ENCODE measurements at places on chromosomes 1 and 21.

DNA sequence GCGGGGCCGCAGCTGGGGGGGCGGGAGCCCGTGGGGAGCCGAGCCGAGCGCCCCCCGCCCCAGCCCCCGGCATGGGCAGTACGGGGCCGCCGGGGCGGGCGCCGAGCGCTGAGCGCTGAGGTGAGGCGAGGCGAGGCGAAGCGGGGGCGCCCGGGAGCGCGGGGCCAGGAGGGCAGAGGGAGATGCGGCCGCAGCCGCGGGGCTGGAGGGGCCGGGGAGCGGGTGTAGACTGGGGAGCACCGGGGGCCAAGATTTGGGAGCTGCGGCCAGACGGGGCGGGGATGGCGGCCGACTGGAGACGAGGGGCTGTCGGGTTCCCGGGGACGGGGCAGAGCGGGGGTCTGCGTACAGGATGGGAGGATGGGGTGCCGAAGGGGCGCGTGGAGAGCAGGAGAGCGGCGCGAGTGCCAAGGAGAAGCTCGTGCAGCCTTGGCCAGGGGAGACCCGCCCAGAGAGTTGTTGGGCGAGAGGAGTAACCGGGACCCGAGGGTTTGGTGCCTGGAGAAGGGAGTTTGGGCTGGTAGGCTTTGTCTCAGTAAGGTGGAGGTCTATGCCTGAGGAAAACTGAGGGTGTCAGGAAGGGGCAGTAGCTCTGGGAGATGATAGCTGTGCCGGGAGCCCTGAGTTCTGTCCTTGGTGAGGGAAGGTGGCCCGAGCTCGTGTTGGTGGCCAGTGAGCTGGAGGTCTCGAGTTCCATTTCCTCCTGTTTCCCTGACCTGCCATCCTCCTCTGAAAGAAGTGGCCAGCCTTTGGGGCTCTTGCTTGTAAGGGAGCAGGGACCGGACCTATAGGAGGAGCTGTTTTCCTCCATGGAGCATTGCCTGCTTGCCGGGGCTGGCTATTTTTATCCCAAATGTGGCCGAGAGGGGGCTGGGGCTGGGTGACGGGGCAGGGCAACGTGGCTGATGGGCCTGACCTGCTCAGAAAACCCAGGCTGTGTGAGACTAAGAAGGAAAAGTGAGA lies 539 bp downstream of the ATP8B2 start:
- DNase-seq: peak; percentile 47

DNA sequence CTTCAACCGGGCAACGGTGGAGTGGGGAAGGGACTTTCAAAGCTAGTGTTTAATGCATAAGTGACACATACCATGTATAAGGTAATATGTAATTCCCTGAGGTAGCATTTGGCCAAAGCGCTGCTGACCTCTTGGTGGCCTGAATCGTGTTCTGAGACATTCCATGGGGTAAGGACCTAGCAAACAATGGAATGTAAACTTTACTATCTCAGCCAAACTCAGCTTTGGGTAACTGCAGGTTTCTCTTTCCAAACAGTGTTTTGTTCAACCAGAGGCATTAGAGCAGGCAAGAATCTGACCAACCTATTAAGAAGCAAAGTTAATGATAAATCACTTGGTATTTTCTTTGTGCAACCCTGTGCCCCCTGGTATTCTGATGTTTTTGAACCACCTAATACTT lies 22.0 kb downstream of the TGFB2 start:
- no peak for DNase-seq

GRCh38 chr21:28788030-28788429 lies 204.6 kb downstream of the LTN1 start:
- DNase-seq: no peak

GRCh38 chr1:153800516-153800915 lies 25.3 kb downstream of the SLC27A3 start:
- DNase-seq: no peak

DNA sequence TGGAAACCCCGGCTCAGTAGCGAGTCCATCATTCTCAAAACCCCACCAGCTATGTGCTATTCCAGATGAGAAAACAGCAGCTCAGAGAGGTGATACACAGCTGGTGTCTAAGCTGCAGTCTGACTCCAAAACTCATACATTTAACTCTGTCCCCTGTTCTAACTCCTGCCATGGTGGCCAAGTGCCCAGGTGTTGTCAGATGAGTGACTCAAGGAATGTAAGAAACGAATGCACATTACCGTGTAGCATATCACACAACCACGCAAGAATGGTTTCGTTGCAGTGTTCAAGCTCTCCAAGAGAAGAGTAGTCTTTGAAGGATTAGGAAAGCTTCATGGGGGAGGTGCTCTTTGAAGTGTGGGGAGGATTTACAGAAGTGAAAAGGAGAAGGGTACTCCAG lies 4.7 kb upstream of the XKR8 start:
- no peak for DNase-seq

DNA sequence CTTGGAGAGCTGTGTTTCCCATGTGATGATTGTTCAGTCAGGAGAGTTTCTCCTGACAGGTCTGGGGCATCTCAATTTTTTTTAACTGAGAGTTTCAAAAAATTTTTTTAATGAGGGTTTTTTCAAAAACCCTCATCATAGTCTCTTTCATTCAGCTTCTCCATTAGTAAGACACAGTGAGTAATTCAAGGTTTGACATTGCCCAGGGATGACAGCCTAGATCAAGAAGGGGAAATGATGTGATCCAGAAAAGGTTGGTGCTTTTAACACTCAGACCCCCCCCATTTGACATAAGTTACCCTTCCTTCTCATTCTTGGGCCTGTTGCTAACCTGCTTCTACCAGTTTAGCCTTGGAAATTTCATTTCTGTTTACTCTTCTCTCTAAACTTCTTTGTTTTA lies 189.4 kb upstream of the HOOK1 start:
- DNase-seq: no peak

DNA sequence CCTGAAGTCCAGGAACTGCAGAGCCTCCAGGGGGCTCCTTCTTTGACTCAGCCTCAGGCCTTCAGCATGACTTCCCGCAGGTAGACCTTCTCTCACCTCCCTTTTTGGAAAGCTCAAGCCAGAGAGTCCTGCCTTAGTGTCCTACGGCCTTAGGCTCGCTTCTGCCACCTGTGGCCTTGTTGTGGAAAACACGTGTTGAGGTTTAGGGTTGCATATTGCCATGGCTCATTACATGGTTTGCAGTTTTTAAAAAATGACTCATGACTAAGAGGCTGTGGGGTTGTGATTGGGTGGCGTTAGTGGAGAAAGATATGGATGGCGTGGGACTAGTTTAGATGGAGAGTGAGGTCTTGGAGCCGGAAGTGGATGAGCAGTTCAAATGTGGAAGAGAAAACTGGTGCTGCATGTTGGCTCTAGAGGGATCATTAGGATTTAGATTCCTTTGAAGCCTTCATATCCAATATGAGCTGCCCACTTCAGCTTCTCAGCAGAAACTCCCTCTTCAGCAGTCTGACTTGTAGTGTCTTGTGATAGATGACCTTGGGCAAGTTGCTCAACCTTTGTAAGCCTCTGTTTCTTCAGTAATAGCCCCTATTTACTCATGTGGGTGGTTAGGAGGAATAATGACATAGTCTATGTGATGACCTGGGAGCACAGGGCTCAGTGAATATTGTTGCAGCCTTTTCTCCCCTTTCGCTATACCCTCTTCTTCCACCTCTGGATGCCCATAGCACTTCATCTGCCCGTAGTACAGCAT lies 6.5 kb upstream of the FGGY start:
- DNase-seq: peak; percentile 35

- no peak for DNase-seq
Observed at GRCh38 chr1:30885570-30886522, 22.7 kb downstream of the SDC3 start.

DNA sequence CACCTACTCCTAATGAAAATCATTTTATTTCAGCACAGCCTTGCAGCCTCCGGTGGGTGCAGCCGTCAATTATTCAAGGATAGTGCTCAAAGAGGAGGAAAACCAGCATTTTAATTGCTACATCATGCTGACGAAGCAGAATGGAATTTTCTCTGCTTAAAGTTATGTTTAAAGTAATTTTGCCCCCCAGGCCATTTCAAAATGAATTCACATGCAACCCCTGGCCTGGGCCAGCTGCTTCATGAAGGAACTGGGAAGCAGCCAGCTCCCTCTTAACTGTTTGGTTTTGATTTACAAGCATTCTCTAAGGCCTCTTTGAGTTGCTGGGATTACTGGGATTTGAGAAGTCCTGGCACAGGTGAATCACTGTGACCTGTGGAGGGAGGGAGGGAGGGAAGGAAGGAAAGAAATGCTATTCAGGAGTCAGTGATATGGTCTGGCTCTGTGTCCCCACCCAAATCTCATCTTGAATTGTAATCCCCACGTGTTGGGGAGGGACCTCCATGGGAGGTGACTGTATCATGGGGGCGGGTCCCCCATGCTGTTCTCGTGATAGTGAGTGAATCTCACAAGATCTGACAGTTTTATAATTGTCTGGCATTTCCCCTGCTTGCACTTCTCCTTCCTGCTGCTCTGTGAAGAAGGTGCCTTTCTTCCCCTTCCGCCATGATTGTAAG lies 66.0 kb downstream of the PGBD5 start:
- peak; percentile 6 for DNase-seq

DNA sequence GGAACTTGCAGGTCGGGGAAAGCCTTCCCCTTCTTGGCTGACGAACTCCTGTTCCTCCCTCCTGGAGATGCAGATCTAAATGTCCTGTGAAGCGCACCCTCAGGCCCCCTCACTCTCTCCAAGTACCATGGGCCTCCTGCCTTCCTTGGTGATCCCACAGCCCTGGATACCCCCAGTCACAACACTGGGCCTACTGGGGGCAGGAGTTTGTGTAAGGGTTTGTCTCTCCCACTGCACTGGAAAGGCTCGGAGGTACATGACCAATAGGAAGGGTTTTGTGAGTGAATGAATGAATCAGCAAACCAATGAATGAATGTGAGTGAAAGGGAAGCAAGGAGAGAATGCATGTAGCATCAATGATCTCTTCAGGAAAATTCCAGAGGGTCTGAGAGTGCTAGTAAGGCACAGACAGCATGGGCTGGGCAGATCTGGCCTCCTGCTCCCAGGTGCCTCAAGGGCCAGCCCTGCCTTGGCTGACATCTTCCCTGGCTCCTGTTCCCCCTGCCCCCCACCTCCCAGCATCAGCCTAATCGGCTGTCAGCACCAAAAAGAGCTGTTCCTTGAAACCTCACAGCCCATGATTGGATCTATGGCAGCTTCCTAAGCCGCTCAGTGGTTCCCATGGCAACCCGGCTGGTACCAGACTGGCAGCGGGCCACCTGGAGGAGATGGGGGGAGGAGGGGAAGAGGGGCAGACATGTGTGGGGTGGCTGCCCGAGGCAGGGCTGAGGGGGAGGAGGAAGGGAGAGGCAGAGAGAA lies 95.8 kb downstream of the VWA5B1 start:
- no peak for DNase-seq

- DNase-seq: no peak
Observed at GRCh38 chr21:29306920-29307319, 8.2 kb downstream of the BACH1 start.

DNA sequence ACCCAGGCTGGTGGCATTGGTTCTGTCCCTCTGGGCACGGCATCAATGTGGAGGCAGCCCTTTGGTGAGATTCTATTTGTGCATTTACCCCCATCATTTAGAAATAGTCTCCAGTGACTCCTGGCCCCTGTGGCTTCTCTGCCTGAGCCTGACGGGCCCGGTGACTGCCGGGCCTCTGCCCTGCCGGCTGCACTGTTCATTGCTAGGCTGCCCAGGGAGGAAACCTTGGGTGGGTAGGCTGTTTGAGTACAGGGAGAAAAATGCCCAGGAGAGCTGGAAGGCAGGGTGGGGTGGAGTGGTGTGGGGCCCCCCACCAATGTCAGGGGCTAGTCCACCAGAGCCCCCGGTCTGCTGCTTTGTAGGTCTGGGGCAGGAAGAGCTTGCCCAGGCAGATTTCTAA lies 23.4 kb upstream of the EDN2 start:
- no peak for DNase-seq

DNA sequence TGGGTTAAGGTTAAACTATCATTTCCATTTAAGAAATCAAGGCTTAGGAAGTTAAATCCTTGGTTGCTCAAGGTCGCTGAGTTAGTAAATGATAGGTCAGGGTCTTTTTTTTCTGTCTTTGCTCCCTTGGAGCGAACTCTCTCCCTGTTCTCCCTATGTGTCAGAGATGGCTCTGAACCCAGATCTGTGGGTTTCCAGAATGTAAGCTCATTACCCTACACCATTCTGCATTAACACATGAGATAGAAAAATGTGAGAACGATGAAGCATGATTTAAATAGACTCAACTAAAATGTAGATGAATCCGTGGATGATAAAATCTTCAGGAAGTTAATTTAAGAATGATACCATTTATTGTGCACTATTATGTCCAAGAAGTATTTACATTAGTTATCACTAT lies 25.0 kb upstream of the ST6GALNAC3 start:
- DNase-seq: no peak

Data from NCI-H226 (cell line).